ENCODE measurements at places on chromosomes 3 and 15. TPM values are rescaled to one million over a fixed set of nuclear protein-coding genes. Genes with fewer than 3 reads are reported as not detected.

GRCh38 chr3:175343946-175344345 is 484.8 kb downstream of the NAALADL2 start:
- H3K27ac ChIP-seq, result no peak overlapping the region
- no peak for DNase-seq
- no peaks in the 10 kb centered on the region for H3K36me3 ChIP-seq
- no peak overlapping the region for H3K4me3 ChIP-seq
- peaks cover 9% of the 10 kb centered on the region for H3K4me1 ChIP-seq

DNA sequence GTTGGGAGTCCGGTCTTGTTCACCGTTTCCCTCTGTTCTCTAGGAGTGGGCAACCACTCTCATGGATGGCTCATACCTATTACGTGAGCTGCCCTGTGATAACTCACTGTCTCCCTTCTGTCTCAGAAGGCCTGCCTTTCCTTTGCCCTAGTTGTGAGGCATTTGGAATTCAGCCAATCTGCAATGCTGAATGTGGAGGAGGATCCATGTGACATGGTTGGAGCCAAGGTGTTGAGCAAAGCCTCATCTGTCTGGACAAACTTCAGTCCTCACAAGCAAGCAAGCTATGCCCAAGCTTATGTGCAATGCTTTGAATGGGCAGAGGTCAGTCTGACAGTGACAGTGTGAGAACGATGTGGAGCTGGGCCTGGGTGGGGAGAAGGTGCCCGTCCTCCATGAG is 37.8 kb upstream of the ATP10A start:
- no peaks in the 10 kb centered on the region for H3K27me3 ChIP-seq
- no peak for DNase-seq
- H3K4me3 ChIP-seq, result no peak overlapping the region
- peaks cover 3% of the 10 kb centered on the region for H3K4me1 ChIP-seq

- no peaks in the 10 kb centered on the region for H3K4me1 ChIP-seq
- H3K4me3 ChIP-seq, result no peak overlapping the region
- H3K27me3 ChIP-seq, result no peaks in the 10 kb centered on the region
- H3K27ac ChIP-seq, result no peak overlapping the region
- no peak for DNase-seq
These were observed 214.7 kb upstream of the NECTIN3 start for GRCh38 chr3:110856916-110857315.

DNA sequence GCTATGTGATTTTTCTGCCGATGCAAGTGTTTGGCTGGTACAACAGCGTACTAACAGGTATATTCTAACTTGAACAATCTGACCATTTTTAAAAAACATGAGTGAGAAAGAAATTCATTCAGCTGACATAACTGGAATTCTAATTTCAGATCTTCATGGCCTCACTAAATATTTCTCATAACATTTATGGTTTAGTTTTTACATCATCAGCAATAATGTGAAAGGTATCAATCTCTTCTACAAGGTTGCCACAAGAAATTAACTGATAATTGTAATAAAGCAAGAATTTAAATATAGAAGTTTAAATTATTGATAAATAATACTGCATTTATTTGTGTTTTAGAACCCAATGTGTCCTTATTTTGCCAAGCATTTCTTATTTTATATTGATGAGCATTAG is 5.2 kb upstream of the C3orf80 start:
- H3K4me1 ChIP-seq, result no peaks in the 10 kb centered on the region
- no peaks in the 10 kb centered on the region for H3K27me3 ChIP-seq
- H3K27ac ChIP-seq, result no peak overlapping the region
- H3K36me3 ChIP-seq, result no peaks in the 10 kb centered on the region
- DNase-seq, result no peak
- H3K4me3 ChIP-seq, result no peak overlapping the region

GRCh38 chr15:52288051-52288942 is 7.3 kb downstream of the MYO5C start:
- H3K27me3 ChIP-seq, result no peaks in the 10 kb centered on the region
- DNase-seq, result no peak
- H3K36me3 ChIP-seq, result no peaks in the 10 kb centered on the region
- no peaks in the 10 kb centered on the region for H3K4me1 ChIP-seq

- no peak overlapping the region for H3K27ac ChIP-seq
- H3K4me3 ChIP-seq, result no peak overlapping the region
- H3K36me3 ChIP-seq, result no peaks in the 10 kb centered on the region
- no peak for DNase-seq
- H3K27me3 ChIP-seq, result no peaks in the 10 kb centered on the region
These were observed 266.6 kb upstream of the ICE2 start for GRCh38 chr15:60745469-60746061.

GRCh38 chr3:52831500-52832301 is 1.2 kb upstream of the ITIH4 start:
- H3K36me3 ChIP-seq, result no peaks in the 10 kb centered on the region
- no peaks in the 10 kb centered on the region for H3K27me3 ChIP-seq
- H3K27ac ChIP-seq, result peak overlapping the region; percentile 77
- DNase-seq, result peak; percentile 88
- H3K4me3 ChIP-seq, result no peak overlapping the region

DNA sequence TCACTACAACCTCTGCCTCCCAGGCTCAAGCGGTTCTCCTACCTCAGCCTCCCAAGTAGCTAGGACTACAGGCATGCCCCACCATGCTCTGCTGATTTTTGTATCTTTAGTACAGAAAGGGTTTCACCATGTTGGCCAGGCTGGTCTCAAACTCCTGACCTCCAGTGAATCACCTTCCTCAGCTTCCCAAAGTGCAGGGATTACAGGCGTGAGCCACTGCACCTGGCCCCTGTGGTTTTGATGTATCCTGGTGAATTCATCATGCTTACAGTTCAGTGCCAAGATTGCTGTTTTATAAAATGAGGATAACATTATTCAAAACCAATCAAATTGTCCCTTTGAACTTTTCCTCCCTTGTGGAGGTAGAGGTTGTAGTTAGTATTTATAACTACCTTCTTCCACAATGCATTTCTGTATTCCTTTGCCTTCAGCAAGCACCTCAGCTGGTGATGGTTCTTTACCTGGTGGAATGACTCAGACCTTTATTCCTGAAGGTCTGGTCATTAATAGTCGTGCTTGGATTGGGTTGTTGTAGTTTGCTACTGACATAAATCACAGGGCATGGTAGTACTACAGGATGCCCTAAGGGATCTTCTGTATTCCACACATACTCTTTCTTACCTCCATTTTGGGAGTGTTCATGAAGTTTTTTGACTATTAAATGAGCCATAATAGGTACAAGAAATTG is 76.9 kb downstream of the UBP1 start:
- no peak overlapping the region for H3K4me3 ChIP-seq
- no peaks in the 10 kb centered on the region for H3K36me3 ChIP-seq
- DNase-seq, result no peak
- no peaks in the 10 kb centered on the region for H3K4me1 ChIP-seq
- no peaks in the 10 kb centered on the region for H3K27me3 ChIP-seq
- H3K27ac ChIP-seq, result no peak overlapping the region

GRCh38 chr3:18237251-18238005 is 187.7 kb downstream of the SATB1 start:
- H3K27ac ChIP-seq, result no peak overlapping the region
- H3K4me1 ChIP-seq, result no peaks in the 10 kb centered on the region
- H3K36me3 ChIP-seq, result no peaks in the 10 kb centered on the region
- DNase-seq, result no peak

DNA sequence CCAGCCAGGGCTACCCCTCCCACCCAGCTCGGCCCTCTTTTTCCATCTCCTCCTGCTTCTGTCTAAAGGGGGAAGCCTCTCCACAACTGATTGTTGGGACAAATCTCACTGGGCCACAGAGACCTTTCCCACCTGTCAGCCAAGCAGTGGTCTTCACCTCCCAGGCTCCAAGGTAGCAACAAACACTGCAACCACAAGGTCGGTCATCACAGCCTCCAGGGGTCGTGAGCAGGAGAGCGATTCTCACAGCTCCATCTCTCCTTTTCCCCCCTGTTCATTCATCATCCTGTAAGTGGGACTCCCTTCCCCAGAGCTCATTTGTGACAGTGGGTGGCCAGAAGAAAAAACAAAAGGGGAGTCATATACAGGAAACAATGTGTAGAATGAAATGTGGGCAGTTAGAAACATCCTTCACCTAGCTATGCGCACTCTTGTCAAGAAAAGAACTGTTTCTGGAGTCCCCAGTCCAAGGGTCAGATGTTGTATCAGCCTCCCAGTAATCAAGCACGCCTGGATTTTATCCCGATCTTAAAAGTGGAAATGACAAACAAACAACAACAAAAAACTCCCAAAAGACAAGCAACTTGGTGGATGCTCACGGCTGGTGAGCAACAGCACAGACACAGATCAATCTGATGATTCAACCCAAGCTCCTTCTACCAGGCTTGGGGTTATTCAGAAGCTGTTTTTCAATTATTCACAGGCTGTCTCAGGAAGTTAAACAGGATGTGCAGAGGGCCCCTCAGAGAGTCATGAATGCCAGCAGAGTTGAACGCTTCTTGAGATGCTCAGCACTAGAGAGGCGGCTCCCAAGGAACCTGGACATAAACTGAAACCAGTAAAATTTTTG is 22.4 kb downstream of the LYZL4 start:
- H3K4me1 ChIP-seq, result no peaks in the 10 kb centered on the region
- H3K27me3 ChIP-seq, result no peaks in the 10 kb centered on the region
- no peak overlapping the region for H3K27ac ChIP-seq
- no peaks in the 10 kb centered on the region for H3K36me3 ChIP-seq
- no peak for DNase-seq

DNA sequence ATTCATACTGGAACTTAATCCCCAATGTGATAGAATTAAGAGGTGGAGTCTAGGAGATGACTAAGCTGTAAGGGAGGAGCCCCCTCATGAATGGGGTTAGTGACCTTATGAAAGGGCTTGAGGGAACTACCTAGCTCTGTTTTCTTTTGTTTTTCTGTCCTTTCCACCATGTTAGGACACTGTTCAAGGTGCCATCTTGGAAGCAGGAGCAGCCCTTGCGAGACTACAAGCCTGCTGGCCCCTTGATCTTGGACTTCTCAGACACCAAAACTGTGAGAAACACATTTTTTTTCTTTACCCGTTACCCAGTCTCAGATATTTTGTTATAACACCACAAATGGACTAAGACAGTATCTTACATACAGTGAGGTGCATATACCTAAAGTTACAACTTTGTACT is 26.5 kb downstream of the GOLGA6A start:
- no peaks in the 10 kb centered on the region for H3K27me3 ChIP-seq
- H3K27ac ChIP-seq, result no peak overlapping the region
- no peak overlapping the region for H3K4me3 ChIP-seq

GRCh38 chr3:53688066-53688465 is 158.2 kb downstream of the CHDH start:
- no peaks in the 10 kb centered on the region for H3K27me3 ChIP-seq
- no peaks in the 10 kb centered on the region for H3K4me1 ChIP-seq
- H3K4me3 ChIP-seq, result no peak overlapping the region

DNA sequence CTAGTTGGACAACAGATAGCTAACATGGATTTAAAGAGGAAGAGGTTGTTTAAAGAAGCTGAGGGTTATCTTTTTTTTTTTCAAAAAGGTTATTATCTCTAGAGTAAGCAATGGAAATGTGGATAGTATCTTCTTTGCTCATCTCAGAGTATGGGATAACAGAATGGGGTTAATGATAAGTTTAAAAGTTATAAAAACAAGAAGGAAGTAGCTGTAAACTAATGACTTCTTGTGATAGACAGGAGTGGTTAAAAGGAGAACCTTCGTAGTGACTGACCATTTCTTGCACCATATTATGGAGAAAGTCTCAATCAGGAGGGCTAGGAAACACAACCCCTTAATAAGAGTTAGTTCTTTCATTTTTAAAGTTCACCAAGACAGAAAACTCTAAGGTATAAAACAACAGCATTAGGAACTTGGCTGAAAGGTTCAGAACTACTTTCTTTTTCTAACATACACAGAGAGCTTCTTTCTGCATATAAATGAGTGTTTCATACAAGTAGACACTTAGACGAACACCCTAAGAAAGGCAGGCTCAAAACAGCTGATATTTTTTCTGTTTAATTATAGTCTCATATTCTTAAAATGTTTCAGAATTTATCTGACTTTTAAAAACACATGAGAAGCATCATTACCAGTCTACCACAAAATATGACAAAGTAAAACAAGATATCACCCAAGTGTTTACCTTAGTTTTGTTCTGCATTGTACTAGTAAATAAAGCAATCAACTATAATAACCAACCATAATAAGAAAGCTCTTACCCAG is 140.0 kb downstream of the MEIS2 start:
- peaks cover 7% of the 10 kb centered on the region for H3K4me1 ChIP-seq
- H3K27me3 ChIP-seq, result no peaks in the 10 kb centered on the region
- no peak overlapping the region for H3K27ac ChIP-seq
- H3K36me3 ChIP-seq, result no peaks in the 10 kb centered on the region
- H3K4me3 ChIP-seq, result no peak overlapping the region

- no peak overlapping the region for H3K27ac ChIP-seq
- H3K4me3 ChIP-seq, result no peak overlapping the region
- DNase-seq, result no peak
- no peaks in the 10 kb centered on the region for H3K36me3 ChIP-seq
- H3K27me3 ChIP-seq, result no peaks in the 10 kb centered on the region
- no peaks in the 10 kb centered on the region for H3K4me1 ChIP-seq
These were observed 258.4 kb upstream of the AGTR1 start for GRCh38 chr3:148439254-148439822.

DNA sequence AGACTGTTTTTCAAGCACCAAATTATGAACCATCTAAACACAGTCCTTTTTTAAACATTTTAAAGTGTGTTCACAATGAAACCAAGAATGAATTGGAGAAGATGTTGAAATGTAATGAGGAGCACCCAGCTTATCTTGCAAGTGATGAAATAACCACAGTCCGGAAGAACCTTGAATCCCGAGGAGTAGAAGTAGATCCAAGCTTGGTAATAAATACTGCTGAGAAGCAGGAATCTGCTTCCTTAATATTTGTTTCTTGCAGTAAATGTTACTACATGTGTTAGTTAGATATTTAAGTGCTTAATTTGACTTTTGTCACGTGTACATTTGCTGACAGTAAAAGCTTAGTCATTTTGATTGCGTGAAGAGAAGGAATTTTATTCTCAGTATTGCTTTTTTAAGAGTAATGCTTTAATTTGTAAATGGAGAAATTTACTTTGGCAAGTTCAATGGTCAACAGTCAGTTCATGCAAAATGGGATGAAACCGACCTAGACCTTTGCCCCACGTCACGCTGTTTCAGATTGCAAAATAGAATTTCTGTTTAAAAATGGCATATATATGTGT is 69.8 kb downstream of the OPA1 start:
- peak overlapping the region; percentile 4 for H3K27ac ChIP-seq
- DNase-seq, result peak; percentile 39
- H3K36me3 ChIP-seq, result no peaks in the 10 kb centered on the region
- no peak overlapping the region for H3K4me3 ChIP-seq
- no peaks in the 10 kb centered on the region for H3K4me1 ChIP-seq

The C3orf70 gene
- polyA plus RNA-seq, result 0.67 TPM

The HAUS2 gene
- 6.2 TPM for polyA plus RNA-seq

The MUSTN1 gene
- polyA plus RNA-seq, result 1.4 TPM

The GPR156 gene
- polyA plus RNA-seq, result 0.37 TPM

The OR5K2 gene
- not detected for polyA plus RNA-seq

The ZMYND10 gene
- not detected for polyA plus RNA-seq

The CCDC39 gene
- polyA plus RNA-seq, result not detected

The LRRC28 gene
- 7.0 TPM for polyA plus RNA-seq

The MKRN3 gene
- not detected for polyA plus RNA-seq

The GCSAM gene
- 0.26 TPM for polyA plus RNA-seq

The GOLGA6A gene
- 0.03 TPM for polyA plus RNA-seq

Data from adrenal gland (tissue), 19 donors.